CD4-positive, alpha-beta T cell treated with Interleukin-4 for 1 hour (primary cell): ENCODE measurements at places on chromosomes 12 and 14.

GRCh38 chr14:33016613-33017012 is 77.9 kb downstream of the NPAS3 start:
- DNase-seq, result no peak

GRCh38 chr12:17976202-17976601 is 113.8 kb downstream of the RERGL start:
- no peak for DNase-seq

GRCh38 chr14:97271451-97271960 is 474.3 kb downstream of the VRK1 start:
- DNase-seq, result no peak

DNA sequence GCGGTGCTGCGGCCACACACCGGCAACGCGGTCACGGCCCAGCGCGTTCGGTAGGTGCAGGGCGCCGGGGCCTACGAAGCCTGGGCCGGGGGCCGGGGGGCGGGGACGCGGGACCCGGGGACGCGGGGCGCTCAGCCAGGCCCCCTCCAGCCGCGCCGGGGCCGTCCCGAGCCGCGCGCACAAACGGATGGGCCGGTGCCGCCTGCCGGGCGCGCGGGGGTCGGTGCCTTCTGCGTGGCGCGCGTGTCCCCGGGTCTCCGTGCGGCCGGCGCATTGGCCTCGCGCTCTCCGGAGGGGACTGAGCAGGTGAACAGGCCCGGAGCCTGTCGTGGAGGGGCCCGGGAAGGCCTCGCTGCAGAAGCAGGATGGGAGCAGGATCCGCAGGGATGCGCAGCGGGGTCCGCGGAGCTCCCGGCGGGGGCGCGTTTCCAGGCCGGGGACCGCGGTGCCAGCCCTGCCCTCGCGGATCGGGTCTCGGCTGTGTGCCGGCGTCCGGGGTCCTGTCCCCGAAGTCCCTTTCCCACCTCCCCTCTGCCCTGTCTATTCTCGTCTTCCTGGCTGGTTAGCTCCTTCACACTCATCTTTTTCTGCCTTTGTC is 421 bp downstream of the GLT1D1 start:
- DNase-seq, result no peak

DNA sequence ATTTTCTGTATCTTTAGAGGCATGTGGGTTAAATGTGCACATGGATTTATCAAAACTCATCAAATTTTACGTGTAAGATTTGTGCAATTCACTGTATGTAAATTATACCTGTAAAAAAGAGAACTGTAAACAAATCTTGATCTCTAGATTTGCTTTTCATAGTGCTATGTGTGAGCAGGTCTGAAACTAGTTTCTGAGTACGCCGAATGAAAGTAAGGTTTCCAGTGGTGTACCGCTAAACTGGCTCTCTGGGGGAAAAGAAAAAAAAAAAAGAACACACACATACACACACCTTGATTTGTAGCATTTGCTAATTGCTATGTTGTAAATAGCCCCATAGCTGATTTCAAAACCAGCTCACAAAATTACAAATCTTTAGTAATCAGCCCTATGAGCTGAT is 8.6 kb upstream of the SLC41A2 start:
- DNase-seq, result no peak
